Stimulated activated CD4-positive, alpha-beta T cell treated with anti-CD3 and anti-CD28 coated beads, Interleukin-2, amount 100 ng/mL, for 4 hours (primary cell): ENCODE measurements at places on chromosomes 7 and 10.

DNA sequence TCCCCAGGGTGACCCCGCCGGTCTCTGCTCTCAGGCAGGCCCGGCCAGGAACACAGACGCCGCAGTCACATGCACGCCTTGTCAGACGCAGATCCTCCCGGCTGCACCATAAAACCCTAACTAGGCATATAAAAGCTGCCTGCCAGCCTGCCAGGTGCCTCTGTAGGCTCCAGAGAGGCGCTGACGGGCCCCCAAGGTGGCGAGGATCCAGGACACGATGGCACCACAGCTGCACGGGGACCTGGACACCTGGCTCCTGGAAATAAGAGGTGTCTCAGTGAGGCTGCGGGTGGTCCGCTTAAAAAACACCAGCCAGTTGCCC is 21.9 kb upstream of the GDF10 start:
- no peak for DNase-seq

GRCh38 chr10:20922033-20922432 is 24.9 kb upstream of the NEBL start:
- no peak for DNase-seq

- no peak for DNase-seq
Observed at GRCh38 chr7:89200758-89201157, 405.2 kb upstream of the TEX47 start.

- DNase-seq, result no peak
Observed at GRCh38 chr10:103333934-103334520, 16.9 kb downstream of the PCGF6 start.

- DNase-seq, result no peak
Observed at GRCh38 chr7:80847895-80848294, 71.0 kb downstream of the SEMA3C start.

DNA sequence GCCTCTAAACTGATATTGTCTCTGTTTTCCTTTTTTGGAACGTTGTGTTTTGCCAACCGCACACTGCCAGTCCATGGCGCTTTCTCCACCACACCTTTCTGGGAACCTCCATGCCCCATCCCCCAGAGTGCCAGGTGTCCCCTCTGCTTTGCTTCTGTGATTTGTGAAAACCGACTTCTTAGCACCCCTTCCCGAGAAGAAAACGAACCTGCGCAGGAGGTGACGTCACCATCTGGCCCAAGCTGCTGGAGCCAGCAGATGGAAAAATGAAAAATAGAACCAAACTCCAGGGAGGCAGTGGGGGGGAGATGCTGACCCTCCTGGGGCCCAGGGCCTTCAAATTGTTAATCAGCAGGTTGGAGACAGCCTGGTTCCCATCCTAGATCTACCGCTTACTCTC is 103.8 kb downstream of the HTR5A start:
- DNase-seq, result no peak

DNA sequence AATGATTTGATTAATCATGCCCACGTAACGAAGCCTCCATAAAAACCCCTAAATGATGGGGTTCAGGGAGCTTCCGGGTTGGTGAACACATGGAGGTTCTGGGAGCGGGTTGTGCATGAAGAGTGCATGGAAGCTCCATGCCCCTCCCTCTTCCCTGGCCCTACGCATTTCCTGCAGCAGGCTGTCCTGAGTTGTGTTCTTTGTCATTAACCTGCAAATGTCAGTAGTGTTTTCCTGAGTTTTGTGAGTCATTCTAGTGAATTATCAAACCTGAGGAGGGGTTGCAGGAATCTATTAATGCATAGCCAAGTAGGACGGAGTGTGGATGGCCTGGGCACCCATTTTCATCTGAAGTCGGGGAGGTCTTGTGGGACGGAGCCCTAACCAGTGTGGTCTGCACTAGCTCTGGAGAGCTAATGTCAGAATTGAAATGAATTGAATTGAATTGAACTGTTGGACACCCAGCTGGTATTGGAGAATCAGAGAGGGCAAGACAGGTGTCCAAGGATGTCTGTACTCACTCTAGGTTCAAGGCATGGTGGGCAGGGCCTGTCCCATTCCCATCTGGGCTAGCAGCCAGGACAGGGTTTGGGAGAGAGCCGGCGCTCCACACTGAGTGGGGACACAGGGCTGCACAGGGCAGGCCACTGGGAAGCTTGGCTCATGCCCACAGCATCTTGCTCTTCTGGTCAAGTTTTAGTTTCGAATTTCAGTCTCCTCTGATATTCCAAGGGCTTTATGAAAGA is 22.3 kb upstream of the ARHGAP22 start:
- no peak for DNase-seq

DNA sequence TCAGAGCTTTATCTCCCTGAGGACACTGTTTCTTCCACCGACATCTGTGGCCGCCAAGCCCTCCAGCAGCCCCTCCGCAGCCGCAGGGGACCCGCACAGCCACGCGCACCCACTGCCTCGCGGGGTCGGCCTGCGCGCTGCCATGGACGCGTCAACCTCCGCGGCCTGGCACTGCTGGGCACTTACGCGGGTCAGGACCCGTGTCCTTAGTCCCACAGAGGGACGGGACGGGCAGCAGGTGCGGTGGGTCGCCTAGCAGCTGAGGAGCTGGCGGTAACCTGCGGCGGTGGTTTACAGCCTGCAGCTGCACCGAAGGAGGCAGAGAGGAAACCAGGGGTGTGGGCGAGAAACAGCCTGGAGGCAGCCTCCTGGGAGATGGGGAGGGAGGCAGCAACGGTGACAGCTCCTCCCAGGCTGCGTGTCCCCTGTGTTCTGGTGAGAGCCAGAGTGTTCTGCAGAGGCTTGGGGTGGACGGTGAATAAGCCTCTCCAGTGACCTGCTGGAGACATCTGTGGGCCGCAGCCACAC is 61.3 kb downstream of the SEC61G start:
- DNase-seq, result no peak
